Immature natural killer cell (primary cell): ENCODE measurements at places on chromosomes 4 and X.

DNA sequence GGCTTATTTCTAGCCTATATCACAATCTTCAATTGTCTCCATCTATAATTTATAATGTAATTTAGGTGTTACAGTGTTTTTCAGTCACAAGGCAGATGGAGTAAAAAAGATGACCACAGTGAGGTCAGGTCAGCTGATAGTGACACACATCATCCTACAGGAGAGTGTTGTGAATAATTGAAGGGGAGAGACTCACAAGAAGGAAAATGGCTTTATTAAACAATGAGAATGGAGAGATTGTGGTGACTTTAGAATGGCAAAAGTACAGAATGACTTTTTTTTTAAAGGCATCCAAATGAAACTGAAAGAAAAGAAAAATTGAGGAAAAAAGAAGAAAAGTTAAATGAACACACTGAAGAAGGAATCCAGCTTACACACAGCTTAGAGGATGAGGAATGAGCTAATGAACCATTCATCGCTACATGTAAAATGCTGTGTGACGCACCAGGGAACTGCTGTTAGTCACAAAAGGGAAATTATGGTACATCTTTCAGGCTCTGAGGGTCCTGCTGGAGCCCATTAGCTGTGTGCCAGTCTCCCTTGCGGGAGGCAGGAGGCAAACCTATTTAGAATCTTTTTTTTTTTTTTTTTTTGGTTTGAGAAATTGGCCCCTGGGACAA lies 56.6 kb downstream of the SPRY1 start:
- H3K27ac ChIP-seq, result peak overlapping the region; percentile 44
- no peak for DNase-seq
- no peak overlapping the region for H3K4me3 ChIP-seq
- H3K27me3 ChIP-seq, result peaks cover 2% of the 10 kb centered on the region

GRCh38 chr4:74487771-74488170 lies 42.8 kb downstream of the AREG start:
- H3K4me3 ChIP-seq, result no peak overlapping the region
- H3K4me1 ChIP-seq, result no peaks in the 10 kb centered on the region
- no peak overlapping the region for H3K27ac ChIP-seq
- peaks cover under 1% of the 10 kb centered on the region for H3K27me3 ChIP-seq

GRCh38 chr4:39900966-39901365 lies 76.7 kb downstream of the PDS5A start:
- DNase-seq, result no peak
- H3K4me1 ChIP-seq, result peaks cover 1% of the 10 kb centered on the region
- peaks cover 40% of the 10 kb centered on the region for H3K36me3 ChIP-seq
- no peak overlapping the region for H3K27ac ChIP-seq

DNA sequence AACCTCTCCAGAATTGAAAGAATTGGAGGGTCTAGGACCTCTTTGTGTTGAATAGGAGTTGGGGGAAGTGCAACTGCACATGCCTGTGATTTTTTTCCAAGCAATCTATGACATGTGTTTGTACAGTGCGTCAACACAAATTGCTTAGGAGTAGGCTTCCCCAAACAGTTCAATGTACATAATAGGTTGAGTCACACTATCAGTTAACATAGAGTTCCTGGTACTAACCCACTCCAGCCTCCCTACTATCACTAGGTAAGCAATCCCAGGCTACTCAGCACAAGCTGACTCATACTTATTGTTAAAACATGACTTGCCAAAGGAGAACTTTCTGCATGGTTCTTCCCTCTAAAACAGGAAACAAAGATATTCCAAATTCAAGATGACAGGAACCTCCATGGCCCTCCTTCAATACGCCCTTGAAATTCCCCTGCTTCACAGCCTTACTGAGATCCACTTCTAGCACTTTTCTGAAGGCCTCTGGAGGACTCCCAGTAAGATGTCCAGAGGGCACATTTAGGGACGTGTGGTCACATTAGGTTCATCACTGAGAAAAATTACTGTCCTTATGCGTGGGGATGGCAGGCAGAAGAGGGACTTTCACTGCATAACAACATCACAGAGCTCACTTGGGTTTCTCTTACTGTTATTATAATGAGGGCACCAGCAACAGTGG lies 8.4 kb upstream of the VSIG1 start:
- DNase-seq, result no peak
- no peak overlapping the region for H3K4me3 ChIP-seq
- H3K27ac ChIP-seq, result no peak overlapping the region
- H3K4me1 ChIP-seq, result no peaks in the 10 kb centered on the region
- H3K36me3 ChIP-seq, result no peaks in the 10 kb centered on the region

- H3K27ac ChIP-seq, result no peak overlapping the region
- no peaks in the 10 kb centered on the region for H3K36me3 ChIP-seq
- no peak overlapping the region for H3K4me3 ChIP-seq
- no peaks in the 10 kb centered on the region for H3K27me3 ChIP-seq
Observed at GRCh38 chr4:13963601-13964000, 336.1 kb upstream of the BOD1L1 start.

DNA sequence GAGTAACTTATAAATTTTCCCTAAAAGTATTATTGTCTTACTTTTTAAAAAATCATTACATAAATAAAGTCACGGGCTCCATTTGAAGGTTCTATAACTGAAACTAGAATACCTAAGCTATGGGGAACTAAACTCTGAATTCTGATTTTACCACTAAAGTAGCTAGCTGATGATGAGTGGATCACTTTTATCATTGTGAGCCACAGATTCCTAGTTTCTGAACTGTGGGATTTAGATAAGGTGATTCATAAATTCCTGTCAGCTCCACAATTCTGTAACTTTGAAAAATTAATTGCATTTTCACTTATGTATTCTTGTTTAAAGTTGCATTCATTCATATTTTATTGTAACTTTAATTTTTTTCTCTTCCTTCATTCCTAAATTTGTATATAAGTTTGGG lies 540.9 kb downstream of the GBA3 start:
- H3K27ac ChIP-seq, result no peak overlapping the region
- no peaks in the 10 kb centered on the region for H3K4me1 ChIP-seq

- H3K4me1 ChIP-seq, result peaks cover 32% of the 10 kb centered on the region
- no peak overlapping the region for H3K4me3 ChIP-seq
- peaks cover 9% of the 10 kb centered on the region for H3K27me3 ChIP-seq
- no peaks in the 10 kb centered on the region for H3K36me3 ChIP-seq
- H3K27ac ChIP-seq, result no peak overlapping the region
Observed at GRCh38 chr4:153081006-153081580, 123.2 kb upstream of the TRIM2 start.

DNA sequence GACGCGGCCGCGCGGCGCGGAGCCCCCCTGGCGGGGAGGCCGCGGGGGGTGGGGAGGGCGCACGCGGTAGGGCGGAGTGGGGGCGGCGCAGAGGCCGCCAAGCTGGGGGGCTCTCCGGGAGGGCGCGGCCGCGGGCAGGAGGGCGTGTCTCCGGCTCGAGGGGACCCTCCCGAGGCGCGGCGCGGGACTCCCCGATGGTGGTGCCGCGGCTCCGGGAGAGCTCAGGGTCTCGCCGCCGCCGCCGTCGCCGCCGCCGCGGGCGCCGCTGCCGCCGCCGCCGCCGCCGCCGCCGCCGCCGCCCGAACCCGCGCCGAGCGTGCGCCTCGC lies 165 bp upstream of the PTCHD1 start:
- H3K27me3 ChIP-seq, result peaks cover 9% of the 10 kb centered on the region
- H3K4me3 ChIP-seq, result no peak overlapping the region
- H3K27ac ChIP-seq, result no peak overlapping the region
- no peak for DNase-seq

DNA sequence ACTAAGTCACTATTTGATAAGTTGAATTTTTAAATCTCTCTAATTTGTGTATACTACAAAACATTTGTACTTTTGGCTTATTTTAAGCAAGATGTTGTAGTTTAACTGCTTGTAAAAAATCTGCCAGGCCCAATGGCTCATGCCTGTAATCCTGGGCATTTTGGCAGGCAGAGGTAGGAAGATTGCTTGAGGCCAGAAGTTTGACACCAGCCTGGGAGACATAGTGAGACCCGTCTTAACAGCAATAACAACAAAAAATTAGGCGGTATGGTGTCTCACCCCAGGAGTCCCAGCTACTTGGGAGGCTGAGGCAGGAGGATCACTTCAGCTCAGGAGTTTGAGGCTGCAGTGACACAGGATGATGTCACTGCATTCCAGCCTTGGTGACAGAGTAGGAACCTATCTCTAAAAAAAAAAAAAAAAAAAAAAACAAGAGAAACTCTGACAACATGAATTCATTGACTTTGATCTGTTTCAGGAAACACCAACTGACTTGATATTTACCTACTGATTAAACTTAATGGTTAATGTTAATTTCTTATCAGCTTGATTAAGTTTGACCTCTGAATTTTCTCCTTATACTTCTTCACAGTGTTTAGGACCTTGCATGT lies 8.9 kb downstream of the FHIP1A start:
- H3K27me3 ChIP-seq, result peaks cover 2% of the 10 kb centered on the region
- DNase-seq, result no peak
- no peaks in the 10 kb centered on the region for H3K4me1 ChIP-seq
- no peak overlapping the region for H3K27ac ChIP-seq
- H3K36me3 ChIP-seq, result no peaks in the 10 kb centered on the region

GRCh38 chr4:11732155-11732554 lies 303.5 kb upstream of the HS3ST1 start:
- no peak for DNase-seq
- H3K27ac ChIP-seq, result no peak overlapping the region
- no peaks in the 10 kb centered on the region for H3K27me3 ChIP-seq
- no peaks in the 10 kb centered on the region for H3K4me1 ChIP-seq
- H3K36me3 ChIP-seq, result no peaks in the 10 kb centered on the region

GRCh38 chrX:34839451-34839850 lies 103.1 kb upstream of the FAM47B start:
- no peaks in the 10 kb centered on the region for H3K27me3 ChIP-seq
- no peak overlapping the region for H3K4me3 ChIP-seq
- DNase-seq, result no peak
- H3K27ac ChIP-seq, result no peak overlapping the region
- H3K36me3 ChIP-seq, result no peaks in the 10 kb centered on the region

- no peak for DNase-seq
- H3K27ac ChIP-seq, result no peak overlapping the region
- no peaks in the 10 kb centered on the region for H3K4me1 ChIP-seq
- H3K36me3 ChIP-seq, result no peaks in the 10 kb centered on the region
- no peak overlapping the region for H3K4me3 ChIP-seq
- peaks cover 2% of the 10 kb centered on the region for H3K27me3 ChIP-seq
Observed at GRCh38 chr4:95180531-95181242, 368.1 kb downstream of the UNC5C start.

GRCh38 chr4:11436084-11436483 lies 7.4 kb upstream of the HS3ST1 start:
- no peaks in the 10 kb centered on the region for H3K4me1 ChIP-seq
- peaks cover 4% of the 10 kb centered on the region for H3K27me3 ChIP-seq
- no peaks in the 10 kb centered on the region for H3K36me3 ChIP-seq
- no peak overlapping the region for H3K27ac ChIP-seq
- no peak for DNase-seq

DNA sequence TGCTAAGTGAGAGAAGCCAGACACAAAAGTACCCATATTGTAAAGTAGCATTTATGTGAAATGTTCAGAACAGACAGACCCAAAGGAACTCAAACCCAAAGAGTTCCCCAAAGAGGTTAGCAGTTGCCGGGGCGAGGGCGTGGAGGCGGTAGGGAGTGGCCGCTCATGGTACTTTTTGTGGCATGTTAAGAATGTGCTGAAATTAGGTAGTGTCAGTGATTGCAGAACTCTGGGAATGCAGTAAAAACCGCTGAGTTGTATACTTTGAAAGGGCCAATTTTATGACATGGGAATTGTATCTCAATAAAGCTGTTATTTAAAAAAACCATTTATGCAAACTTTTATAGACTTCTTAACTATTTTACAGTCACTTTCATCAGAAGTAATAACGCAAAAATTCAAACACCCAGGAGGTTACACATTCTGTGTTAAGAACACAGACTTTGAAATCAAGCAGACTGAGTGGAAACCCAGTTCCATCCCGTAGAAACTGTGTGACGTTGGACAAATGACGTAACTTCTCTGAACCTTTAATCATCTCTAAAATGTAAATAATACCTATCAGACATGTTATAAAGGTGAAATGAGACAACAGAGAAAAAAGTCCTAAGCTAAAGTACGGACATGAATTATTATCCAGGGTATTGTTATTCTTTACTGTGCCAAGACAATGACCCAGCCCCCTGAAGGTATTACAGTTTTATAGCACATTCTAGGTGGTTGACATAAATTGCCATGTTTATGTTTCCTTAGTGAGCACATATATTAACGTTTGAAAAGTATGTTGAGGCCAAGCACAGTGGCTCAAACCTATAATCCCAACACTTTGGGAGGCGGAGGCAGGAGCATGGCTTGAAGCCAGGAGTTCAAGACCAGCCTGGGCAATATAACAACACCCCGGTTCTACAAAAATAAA lies 19.7 kb downstream of the ZFP42 start:
- H3K4me1 ChIP-seq, result no peaks in the 10 kb centered on the region
- no peak for DNase-seq
- no peak overlapping the region for H3K4me3 ChIP-seq
- H3K27me3 ChIP-seq, result no peaks in the 10 kb centered on the region

- no peak for DNase-seq
- H3K36me3 ChIP-seq, result peaks cover 3% of the 10 kb centered on the region
- no peak overlapping the region for H3K27ac ChIP-seq
- H3K27me3 ChIP-seq, result peaks cover 5% of the 10 kb centered on the region
- no peaks in the 10 kb centered on the region for H3K4me1 ChIP-seq
Observed at GRCh38 chr4:22744478-22745062, 51.8 kb downstream of the GBA3 start.

GRCh38 chr4:8293131-8293975 lies 23.8 kb downstream of the HTRA3 start:
- H3K4me3 ChIP-seq, result no peak overlapping the region
- no peak for DNase-seq
- no peak overlapping the region for H3K27ac ChIP-seq

DNA sequence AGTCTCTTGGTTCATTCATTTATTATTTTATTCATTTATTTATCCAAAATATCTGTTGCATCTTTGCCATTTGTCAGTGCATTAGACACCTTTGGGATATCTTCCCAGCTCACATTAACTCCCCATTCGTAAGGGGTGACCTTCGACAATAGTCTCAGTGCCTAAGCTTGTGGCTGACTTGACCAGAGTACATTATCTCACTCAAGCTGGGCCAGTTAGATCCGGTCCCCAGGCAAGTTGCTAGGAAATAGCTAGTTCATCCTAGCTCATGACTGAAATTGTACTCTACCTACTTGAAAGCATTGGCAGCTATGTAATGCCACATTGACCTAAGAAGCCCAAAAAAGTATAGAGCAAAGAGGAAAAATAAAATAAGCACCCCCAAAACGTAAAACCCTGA lies 165.3 kb downstream of the FBXO8 start:
- peaks cover 9% of the 10 kb centered on the region for H3K27me3 ChIP-seq
- H3K4me1 ChIP-seq, result peaks cover 2% of the 10 kb centered on the region
- H3K27ac ChIP-seq, result no peak overlapping the region
- H3K4me3 ChIP-seq, result no peak overlapping the region
- H3K36me3 ChIP-seq, result no peaks in the 10 kb centered on the region

- peaks cover 1% of the 10 kb centered on the region for H3K27me3 ChIP-seq
- H3K36me3 ChIP-seq, result peaks cover 7% of the 10 kb centered on the region
- H3K27ac ChIP-seq, result no peak overlapping the region
- no peaks in the 10 kb centered on the region for H3K4me1 ChIP-seq
- no peak for DNase-seq
Observed at GRCh38 chr4:189117426-189117825, 823.2 kb upstream of the FRG1 start.
